ENCODE measurements at places on chromosomes 6 and 20. TPM values are rescaled to one million over a fixed set of nuclear protein-coding genes. Genes with fewer than 3 reads are reported as not detected.

The VSTM2L gene
- total RNA-seq: 41.7 TPM

- no peak for DNase-seq
Observed at GRCh38 chr20:24825591-24825990, 123.5 kb upstream of the CST7 start.

DNA sequence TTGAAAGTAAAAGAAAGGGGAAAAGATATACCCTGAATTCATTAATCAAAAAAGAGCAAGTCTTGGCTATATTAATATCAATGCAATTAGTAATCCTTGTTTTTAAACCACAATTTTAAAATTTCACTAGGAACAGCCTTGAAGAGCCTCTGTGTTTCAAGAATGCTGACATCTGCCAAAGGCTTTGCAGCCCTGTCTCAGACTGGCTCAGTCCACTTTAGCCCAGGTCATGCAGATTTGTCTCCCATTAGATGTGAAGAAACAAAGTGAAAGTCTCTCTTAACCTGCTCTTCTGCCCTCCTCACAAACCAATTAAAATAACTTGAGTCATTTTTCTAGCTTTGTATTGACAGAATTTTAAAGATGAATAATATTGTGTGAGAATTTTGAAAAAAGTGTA lies 102.7 kb upstream of the CARMIL1 start:
- DNase-seq: no peak

DNA sequence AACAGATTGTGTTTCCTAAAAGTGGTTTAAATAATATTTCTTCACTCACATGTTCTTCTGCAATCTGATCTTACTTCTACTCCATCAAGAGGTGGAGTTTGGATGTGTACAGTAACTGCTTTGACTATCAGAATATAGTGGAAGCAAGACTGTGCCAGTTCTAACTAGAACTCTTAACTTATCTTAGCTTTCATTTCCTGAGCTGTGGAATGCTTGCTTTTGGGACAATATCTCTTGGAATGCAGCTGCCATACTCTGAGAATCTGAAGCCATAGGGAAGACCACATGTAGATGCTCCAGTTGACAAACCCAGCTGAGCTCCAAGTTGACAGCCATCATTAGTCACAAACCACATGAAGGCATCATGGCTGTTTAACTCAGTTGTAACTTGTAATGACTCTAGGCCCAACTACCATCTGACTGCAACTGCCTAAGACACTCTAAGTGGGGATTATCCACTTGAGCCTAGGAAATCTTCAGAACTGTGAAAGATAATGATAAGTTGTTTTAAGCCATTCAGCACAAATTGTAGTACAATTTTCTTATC lies 40.8 kb upstream of the MAN1A1 start:
- DNase-seq: no peak

DNA sequence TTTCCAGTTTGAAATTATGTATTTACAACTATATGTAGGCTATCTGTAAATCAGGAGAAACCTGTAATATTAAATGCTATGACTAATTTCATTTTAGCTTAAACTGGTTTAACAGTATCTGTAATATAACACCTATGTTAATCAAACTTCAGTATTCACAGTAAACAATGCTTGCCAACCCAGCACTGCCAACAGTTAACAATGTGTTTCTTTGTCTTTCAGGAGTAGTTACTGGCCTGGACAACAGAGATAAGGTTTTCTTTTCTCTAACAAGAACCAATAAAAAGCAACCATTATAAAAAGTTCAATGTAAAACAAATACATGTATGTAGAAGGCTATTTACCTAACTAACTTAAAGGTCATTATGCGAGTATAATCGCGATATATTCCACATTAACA lies 158.8 kb downstream of the CDK19 start:
- no peak for DNase-seq

DNA sequence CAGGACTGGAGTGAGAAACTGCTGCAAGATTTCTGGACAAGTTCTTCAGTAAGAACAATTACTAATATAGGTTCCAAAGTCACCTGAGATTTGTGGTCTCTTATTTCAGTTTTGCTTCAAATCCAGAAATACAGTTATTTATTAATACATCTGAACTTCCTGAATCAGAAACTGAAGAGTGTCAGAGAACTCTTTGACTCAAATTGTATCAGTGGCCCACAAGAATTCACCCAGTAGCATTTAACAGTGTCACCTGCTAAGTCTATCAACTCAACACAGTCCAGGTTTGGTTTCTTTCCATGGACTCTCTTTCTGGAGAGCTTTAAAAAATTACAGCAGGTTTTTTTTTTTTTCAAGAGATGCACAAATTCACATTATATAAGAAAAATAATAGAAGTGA lies 18.8 kb upstream of the NHSL1 start:
- DNase-seq: no peak

The SMIM13 gene
- total RNA-seq: 89.2 TPM

DNA sequence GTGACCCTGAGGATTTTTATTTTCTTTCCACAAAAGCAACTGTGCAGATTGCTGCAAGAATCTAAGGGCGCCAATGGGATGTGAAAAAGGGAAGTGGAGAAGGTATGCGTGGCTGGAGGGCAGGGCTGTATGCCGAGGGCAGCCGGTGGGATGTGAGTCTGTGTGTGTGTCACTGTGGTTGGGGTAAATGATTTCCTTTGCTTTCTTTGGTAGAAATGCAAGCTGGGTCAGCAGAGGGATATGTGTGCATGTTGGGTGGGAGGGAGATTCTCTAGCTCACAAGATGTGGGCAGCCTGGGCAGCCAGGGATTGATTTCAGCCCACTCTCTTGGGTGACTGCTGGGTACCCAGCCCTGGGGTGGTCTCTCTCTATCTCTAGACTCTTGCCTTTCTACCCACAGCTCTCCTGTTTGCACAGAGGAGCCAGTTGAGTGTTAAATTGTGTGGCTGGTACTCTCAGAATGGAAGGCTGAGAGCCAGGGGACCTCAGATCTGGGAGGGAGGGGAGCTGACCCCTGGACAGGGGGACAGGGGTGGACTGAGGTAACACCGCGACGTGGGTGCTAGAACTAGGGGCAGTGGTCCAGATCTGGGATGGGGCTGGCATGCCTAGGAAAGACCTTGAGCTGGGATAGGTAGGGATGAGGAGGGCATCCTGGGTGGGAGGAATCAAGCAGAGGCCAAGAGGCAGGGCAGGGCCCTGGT lies 136.8 kb upstream of the RNF24 start:
- no peak for DNase-seq

- no peak for DNase-seq
Observed at GRCh38 chr6:1271071-1271763, 40.7 kb upstream of the FOXQ1 start.

The CDH4 gene
- total RNA-seq: 11.0 TPM

The RNF182 gene
- total RNA-seq: 11.6 TPM

GRCh38 chr20:9031991-9032390 lies 36.9 kb upstream of the PLCB4 start:
- no peak for DNase-seq

DNA sequence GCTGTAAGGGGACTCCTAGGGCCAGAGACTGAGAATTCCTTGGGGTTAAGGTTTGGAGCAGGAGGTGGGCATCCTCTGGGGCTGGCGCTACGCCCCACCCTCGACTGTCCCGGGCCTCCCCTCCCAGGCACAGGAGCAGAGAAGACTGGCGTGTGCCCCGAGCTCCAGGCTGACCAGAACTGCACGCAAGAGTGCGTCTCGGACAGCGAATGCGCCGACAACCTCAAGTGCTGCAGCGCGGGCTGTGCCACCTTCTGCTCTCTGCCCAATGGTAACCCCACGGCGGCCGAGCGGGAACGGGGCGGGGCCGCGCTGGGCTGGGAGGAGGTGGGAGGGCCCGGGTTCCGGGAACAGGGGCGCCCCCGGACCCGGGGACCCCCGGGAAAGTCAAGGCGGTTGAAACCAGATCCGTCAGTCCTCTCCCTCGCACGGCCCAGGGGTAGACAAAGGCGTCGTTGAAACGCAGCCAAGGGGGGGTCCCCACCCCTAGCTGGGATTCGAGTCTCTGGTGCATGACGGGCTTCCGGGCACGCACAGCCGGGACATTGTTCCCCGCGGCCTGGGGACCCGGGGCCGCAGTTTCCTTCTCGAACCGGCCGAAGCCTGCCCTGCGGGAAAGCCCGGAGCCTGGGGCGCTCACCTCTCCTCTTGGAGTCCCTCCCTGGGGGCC lies 844 bp downstream of the WFDC2 start:
- peak; percentile 82 for DNase-seq

DNA sequence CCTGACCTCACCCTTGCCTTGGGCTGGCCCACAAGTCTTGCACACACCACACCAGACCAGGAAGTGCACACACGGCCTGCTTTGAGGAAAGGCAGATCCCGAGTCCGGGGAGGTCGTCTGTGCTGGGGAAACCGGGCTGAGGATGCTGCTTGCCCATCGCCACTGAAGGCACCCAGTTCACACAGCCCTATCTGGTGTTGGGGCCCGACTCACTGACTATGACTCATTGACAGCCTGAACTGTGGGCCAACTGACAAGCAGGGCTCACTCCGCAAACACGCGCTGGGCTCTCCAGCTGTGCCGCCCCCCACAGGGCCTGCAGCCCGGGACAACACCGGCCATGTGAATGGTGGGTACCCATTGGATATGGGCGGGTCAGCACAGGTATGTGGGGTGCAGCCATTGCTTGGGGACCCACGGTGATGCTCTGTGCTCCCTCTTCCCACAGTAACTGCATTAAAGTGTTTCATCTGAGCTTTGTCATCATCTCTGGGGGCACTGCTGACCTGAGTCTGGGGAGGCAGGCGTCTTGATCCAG lies 1.6 kb downstream of the SAMD10 start:
- DNase-seq: no peak

DNA sequence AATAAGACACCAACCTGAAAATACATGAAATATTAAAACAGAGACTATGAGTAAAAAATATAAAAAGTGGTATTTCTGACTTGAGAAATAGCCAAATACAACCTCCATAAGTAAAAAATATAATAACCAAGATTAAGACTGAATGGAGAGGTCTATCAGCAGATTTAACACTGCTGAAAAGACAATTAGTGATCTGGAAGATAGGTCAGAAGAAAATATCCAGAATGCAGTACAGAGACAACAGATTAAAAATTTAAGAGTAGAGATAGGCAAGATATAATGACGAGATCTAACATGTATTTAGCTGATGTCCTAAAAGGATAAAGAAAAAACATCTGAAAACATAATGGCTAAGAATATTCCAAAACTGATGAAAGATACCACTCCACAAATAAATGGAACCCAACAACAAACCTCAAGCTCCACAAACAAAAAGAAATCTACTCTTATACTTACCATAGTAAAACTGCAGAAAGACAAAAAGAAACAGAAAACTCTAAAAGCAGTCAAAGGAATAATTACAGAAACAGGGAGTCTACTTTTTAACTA lies 18.8 kb downstream of the ESF1 start:
- no peak for DNase-seq

- no peak for DNase-seq
Observed at GRCh38 chr6:23202207-23202606, 632.8 kb downstream of the HDGFL1 start.

GRCh38 chr6:169622618-169623017 lies 79.2 kb downstream of the WDR27 start:
- DNase-seq: no peak

- DNase-seq: no peak
Observed at GRCh38 chr6:45464685-45465084, 87.0 kb upstream of the SUPT3H start.

- DNase-seq: no peak
Observed at GRCh38 chr6:83096791-83097190, 29.3 kb downstream of the DOP1A start.

Measured in spinal cord (tissue), 10 donors.